Nucleus accumbens (tissue), 56 donors: ENCODE measurements at places on chromosomes 6 and 20.

DNA sequence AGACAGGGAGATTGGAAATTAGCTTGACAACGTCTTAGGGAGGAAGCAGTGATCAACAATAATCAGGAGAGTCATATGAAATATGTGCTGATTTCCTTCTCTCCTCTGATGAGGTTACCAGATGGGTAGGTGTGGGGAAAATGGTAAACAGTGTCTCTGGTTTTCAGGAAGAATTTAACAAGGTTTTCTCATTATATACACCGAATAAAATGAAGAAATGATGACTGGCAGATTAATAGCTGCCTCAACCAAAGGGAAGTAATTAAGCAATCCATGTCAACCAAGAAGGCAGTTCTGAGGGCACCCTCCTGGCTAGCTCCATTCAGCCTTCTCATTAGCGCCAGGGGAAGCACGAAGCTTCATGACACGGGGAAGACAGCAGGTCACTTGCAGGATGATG, 12.7 kb upstream of the RAMACL start:
- no peak for DNase-seq

DNA sequence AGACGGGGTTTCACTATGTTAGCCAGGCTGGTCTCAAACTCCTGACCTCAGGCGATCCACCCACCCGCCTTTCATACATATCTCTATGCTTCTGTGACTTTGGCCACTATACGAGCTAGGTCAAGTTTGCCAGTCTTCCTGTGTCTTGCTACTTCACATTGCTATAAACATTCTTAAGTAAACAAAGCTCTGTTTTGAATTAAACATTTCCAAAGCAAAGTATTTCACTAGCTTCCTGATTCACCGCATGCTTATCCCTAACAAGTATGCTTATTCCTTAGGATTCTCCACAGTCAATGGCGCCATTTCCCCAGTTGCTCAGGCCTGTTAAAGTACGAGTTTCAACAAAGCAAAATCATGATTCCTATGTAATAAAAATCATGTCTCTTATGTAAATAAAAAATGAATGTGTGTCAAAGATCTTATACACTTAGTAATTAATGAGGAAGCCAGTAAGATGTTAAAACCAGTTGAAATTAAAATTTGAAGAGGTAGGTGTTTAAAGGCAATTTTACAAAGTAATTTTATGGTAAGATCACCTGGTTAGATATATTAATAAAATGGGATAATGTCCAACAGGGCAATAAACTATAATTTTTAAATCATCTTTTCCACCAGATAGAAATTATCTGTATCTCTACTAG, 88.5 kb downstream of the PRKN start:
- no peak for DNase-seq

DNA sequence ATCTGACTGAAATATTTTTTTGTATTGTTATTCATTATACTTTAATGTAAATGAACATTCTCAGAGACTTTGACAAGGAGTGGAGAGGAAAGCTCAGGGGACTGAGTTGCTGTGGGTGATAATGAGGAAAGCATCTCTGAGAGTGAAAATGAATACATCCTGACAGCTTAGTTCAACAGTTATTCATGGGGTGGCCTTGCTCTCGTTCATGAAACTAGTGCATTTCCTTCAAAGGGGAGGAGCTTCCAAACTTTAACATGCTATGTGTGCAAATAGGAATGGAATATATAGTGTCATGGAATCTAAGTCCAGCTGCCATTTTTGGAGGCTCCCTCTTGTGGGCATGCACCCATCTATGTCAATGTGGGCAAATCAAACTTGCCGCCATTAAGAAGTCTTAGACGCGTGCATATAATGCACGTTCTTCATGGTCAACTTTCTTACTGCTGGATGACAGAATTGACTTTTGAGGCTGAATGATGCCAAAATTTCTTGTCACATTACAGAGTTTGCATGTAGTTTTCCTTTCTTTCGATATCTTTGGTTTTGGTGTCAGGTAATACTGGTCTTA, 124.3 kb upstream of the TMEM170B start:
- DNase-seq: no peak

DNA sequence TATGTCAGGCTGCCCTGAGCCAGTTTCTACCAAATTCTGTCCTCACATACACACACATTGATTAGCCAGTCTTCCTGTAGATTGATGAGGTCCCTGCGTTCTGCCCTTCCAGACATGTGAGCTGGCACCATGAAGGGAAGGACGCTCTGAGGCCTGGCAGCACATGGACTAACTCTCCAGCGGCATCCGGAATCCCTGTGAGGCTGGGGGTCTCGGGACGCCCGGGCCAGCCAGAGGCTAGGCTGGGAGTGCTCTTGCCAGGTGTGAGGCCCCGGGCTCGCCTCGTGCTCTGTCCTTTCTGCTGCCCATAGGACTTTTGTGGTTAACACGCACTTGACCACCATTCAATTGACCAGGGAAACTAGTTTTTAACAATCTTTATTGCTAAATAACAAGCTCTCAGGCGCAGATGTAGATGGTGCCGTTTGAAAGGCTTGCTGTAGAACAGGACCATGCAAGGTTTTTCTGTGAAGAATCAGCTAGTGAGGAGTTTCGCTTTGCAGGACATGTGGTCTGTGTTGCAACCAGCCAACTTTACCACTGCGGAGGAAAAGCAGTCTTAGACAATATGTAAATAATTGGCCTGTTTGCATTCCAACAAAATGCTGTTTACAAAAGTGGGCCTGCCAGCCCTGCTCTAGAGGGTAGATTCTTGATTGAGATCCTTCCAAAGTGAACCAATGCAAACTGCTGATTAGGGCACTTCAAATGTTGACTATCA, 29.3 kb downstream of the FOXF2 start:
- no peak for DNase-seq

- no peak for DNase-seq
These were observed 45.4 kb downstream of the MYB start for GRCh38 chr6:135226537-135226936.

GRCh38 chr6:85911067-85911466, 268.4 kb upstream of the SYNCRIP start:
- DNase-seq: no peak

- no peak for DNase-seq
These were observed 159.3 kb upstream of the SHLD1 start for GRCh38 chr20:5590899-5591298.

GRCh38 chr6:34154668-34155447, 9.0 kb upstream of the GRM4 start:
- no peak for DNase-seq

DNA sequence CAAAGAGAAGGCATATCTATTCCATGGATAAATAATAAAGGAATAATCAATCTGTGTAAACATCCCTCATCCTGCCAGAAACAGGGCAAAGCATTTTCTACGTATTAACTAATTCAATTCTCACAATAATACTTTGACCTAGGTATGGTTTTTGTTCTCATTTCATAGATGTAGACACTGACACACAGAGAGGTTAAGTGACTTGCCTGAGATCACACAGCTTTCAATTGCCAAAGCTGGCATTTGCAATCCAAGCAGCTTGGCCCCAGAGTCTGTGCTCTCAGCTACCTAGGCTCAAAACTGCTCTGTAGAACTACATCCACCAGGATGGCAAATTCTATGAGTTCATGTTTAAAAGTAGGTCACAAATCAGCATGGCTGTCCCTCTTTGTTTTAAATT, 124.9 kb downstream of the BMP7 start:
- DNase-seq: no peak

DNA sequence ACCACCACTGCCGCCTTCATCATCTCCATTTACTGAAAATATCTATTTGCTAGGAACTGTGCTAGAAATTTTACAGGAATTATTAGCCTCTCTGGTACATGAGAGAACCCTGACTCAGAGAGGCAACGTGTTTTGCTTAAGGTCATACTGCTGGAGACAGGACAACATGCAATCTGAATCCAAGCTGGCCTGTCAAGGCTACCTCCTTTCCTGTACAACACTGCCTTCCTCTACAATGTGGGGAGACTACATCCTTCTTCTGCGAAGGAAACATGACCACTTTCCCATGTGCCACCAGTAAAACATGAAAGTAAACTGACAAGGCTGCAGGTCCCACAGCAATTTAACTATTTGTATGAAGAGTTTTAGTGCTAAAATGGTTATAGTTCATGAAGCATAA, 200.9 kb downstream of the BACH2 start:
- no peak for DNase-seq

GRCh38 chr20:18267815-18268214, 20.5 kb upstream of the ZNF133 start:
- DNase-seq: no peak

DNA sequence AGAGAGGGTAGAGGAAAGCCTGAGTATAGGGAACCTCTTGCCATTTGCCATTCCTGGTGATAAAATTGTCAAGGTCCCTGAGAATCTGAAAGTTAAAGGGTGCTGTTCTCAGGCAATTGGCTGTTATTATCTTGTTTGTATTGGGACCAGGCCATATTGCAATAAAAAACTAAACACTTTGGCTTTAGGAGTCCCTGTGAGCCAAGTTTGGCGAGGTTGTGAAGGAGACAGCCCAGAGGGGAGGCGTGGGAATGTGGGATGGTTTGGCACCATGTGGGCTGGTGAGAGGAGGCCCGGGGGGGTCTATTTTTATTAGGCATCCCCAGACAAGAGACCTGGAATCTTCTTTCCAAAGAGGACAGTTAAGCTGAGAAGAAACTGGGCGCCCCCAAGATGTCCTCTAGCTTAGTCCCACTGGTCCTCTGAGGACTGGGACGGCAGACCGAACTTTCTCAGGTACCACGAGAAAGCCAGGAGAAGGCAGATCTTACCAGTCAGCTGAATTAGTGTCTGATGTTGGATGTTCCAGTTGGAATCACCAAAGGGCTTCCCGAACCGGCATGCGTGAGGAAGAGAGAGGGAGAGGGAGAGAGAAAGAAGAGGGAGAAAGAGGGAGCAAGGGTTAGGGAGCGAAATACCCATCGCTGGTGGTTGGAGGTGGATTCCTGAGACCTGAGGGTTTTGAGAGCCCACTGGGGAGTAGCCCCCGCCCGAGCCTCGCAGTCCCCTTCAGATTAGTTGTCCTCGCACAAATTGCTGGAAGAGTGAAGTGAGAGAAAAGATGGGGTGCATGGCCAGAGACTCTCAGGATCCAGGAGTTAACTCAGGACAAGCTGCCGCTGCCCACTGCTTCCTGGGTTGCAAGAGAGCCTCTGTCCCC, 24.4 kb downstream of the DYNLT1 start:
- no peak for DNase-seq

DNA sequence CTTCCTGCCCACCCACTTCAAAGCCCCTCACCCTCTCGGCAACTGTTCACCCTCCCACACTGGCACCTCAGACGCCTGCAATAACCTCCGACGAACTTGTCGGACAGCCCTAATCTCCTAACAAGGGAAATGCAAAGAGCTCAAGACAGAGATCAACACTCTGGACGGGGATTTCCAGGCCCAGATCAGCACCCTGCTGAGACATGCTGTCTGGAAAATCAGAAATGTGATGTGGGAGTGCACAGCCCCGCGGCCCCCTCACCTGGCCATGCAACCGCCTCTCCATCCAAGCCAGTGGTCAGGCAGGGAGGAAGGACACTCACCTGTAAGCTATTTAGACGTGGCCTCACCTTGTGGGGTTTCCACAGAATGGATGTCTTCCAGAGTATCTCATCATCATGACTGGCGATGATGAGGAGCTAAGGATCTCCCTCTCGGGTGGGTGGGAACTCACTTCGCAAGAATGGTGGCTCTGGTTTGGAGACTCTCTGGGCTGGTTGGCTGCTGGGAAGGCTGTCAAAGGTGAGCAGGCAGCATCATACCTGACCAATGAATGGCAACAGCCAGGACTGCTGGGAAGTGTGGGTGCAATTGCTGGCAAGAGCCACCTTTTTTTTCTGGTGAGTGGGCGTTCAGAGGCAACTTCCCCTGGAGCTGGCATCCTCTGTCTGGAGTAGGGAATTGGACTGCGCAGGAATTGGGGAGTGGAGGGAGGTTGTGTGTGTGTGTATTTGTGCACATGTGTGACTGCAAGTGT, 28.1 kb upstream of the ADTRP start:
- DNase-seq: no peak

DNA sequence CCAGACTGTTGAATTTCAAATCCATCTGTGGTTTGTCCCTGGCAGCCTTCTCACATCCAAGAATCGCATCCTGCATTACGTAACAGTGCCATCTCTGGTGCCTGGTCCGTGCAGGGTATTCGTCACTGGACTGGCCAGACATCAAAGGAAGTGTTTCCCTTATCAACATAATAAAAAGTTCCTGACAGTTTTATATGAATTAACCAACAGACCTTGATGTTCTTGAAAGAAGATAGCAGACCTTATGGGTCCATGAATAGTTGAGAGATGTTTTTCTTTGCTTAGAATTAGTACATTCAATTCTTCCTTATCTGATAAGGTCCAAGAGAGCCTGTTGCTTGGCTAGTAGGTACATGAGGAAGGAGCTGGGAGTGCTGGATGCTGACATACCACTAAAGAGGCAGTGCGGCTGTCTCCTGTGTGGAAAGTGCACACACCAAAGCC, 77.6 kb downstream of the PHACTR2 start:
- DNase-seq: no peak

DNA sequence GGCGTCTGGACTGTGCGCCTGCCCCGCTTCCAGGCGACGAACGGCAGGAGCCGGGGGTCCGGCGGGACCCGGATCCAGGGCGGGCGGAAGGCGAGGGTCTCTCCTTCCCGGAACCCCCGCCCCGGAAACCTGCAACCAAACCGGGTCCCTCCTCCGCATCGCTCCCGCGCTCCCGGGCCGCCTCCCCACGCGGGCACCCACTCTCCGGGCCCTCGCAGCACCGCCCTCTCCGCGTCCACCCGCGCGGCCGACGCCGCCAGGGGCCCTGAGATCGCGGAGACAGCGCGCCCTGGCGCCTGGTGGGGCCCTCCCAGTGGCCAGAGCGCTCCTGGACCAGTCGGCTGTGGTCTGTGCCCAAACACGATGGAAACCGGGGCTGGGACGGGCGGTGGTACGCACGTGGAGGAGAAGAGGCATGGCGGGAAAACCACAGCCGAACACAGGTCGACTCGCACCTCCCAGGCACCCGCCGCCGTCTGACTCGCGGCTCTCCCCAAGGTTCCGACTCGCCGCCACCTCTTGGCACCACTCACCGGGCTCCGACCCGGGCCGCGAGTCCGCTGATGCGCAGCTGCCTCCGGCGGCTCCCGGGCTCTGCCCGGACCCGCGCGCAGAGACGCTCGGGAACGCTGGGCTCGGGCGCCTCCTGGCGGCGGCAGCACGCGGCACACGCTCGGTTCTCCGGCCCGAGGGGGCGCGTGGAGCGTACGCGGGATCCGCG, 7.9 kb downstream of the NKX2-2 start:
- DNase-seq: peak; percentile 69

DNA sequence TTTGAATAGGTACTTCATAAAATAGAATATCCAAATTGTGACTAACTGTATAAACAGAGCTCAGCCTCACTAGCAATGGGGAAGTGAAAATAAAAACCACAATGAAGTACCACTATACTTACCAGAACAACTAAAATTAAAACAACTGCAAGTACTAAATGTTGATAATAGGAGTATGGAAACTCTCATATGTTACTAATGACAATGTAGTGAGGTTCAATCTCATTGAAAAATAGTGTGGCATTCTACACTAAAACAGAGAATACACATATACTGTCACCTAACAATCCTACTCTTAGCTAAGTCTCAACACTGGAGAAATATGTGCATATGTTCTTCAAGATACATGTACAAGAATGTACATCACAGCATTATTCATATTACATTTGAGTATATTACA, 132.0 kb upstream of the CARMIL1 start:
- no peak for DNase-seq
